Activated CD4-positive, alpha-beta T cell treated with anti-CD3 and anti-CD28 coated beads, Interleukin-2, amount 50 U/mL, for 4 hours (primary cell): ENCODE measurements at places on chromosomes 13 and 19.

- DNase-seq = no peak
Observed at GRCh38 chr19:15640294-15640903, at the start of gene CYP4F3. Gene CYP4F3 (plus strand): TSS chr19:15640897. CDS start chr19:15641416, 519 bp downstream.

- no peak for DNase-seq
Observed at GRCh38 chr13:30391956-30392680, 30.2 kb upstream of the UBE2L5 start.

DNA sequence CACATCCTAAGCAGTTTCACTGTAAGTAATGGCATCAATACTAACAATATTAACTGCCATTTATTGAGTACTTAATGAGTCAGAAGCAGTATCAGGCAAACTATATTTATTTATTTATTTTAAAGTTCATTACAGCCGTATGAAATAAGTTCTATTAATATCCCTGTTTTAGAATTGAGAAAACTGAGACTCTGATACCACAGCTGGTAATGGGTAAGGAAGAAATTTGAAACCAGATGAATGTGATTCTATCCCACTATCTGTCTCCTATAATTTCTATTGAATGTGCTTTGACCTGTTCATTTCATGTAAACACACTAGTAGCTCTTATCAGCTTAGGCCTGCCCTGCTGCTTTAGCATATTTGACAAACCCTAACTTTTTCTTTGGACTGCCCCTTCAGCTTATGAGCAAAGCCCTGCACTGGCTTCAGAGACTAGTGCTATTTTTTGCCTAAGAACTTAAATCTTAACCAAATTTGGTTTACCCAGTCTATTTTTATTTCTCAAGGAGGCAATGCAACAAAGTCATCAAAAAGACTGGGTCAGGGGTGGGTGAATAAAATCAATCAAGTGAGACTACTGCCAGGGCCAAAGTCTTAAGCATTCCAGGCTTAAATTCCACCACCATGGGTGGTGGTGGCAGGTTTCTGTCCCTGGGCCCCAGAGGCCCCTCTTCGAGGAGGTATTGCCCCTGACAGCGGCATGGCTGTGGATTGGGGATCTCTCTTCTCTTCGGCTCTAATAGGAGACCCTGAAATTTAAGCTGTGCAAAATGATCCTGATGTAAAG, 143.4 kb downstream of the DLEU7 start:
- DNase-seq = no peak

- peak; percentile 32 for DNase-seq
Observed at GRCh38 chr13:75312884-75313520, 169.0 kb downstream of the TBC1D4 start.

DNA sequence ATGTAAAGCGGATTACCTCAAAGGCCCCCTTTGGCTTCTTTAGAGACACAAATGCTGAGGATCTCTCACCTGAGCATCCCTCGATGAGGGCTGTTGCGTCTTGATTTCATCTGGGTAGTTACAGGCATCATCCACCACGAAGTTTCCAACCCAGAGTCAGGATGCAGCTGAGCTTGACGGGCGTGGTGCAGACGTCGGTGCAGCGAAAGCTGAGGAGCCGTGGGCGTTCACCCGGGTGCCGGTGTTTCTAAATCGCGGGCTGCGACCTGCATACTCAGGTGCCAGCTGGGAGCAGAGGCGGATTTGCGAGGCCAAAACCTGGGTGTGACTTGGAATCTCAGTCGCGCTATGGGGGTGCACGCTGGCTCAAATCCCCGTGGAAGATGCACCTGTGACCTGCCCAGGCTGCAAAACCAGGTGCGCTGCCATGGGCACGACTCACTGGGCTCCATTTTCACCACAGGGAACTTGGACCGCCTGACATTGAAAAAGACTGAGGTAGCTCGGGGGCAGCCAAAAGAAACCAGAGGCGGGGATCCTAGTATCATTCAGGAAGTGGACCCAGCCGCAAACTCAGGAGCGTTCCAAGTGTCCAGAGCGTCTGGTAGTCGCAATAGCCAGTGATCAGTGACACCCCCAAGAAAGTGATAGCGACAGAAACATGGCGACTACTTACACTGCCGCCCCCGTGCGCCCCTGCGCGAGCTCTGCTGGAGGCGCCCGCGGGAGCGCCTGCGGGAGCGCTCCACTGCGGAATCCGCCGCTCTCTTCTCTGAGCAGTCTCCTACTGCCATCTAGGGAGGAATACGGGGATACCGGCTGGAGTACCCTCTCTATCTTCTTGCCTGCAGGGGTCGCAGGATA, 36.4 kb upstream of the IGFL4 start:
- DNase-seq = peak; percentile 6

- no peak for DNase-seq
Observed at GRCh38 chr13:109728791-109729731, 57.3 kb downstream of the IRS2 start.

DNA sequence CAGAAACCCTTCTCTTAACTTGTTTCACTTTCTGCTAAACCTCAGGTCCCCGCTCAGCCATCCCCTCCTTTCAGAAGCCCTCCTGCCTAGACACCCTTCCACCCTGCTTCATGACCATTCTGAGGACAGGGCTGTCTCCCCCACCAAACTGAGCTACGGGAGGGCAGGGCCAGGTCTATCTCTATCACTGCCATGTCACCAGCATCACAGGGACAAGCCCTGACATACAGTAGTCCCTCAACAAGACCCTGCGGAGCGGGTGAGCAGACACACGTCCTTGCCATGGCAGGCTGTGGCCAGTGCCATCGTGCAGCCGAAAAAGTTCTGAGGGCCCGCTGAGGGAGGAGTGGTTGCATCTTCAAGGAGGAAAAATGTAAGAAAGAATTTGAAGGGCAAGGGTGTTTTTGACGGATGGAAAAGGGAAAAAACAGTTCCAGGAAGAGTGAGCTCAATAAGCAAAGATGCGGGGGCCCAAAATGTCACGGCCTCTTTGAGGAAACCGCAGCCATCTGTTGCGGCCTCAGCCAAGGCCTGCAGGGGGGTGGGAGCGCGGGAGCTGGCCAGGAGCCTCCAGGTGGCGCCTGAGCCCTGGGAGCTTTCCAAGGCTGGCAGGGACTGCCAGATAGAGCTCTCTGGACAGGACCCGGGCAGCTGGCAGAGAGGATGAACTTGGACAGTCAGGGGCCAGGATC, 8.1 kb downstream of the PTGIR start:
- DNase-seq = peak; percentile 57

- no peak for DNase-seq
Observed at GRCh38 chr19:35841961-35842595, 10.2 kb downstream of the NPHS1 start.

- no peak for DNase-seq
Observed at GRCh38 chr13:82216165-82216564, 1666.1 kb downstream of the SLITRK1 start.

GRCh38 chr13:89115307-89115706, 1444.1 kb downstream of the SLITRK5 start:
- no peak for DNase-seq

- no peak for DNase-seq
Observed at GRCh38 chr13:33931397-33932311, 113.7 kb downstream of the RFC3 start.

- peak; percentile 66 for DNase-seq
Observed at GRCh38 chr19:40398417-40399131, 8.6 kb upstream of the HIPK4 start.

DNA sequence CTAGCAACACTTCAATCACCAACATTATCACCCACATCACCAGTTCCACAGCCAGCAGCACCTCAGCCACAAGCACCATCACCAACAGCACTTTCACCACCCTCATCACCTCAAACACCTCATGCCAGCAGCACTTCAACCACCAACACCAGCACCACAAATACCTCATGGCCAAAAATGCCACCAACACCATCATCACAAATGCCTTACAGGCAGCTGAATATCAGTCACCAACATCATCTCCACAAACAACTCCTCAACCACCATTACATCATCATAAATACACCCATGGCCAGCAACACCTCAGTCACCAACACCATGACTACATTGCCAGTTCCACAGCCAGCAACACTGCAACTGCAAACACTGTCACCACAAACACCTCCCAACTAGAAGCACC, 10.4 kb downstream of the FCER2 start:
- no peak for DNase-seq

DNA sequence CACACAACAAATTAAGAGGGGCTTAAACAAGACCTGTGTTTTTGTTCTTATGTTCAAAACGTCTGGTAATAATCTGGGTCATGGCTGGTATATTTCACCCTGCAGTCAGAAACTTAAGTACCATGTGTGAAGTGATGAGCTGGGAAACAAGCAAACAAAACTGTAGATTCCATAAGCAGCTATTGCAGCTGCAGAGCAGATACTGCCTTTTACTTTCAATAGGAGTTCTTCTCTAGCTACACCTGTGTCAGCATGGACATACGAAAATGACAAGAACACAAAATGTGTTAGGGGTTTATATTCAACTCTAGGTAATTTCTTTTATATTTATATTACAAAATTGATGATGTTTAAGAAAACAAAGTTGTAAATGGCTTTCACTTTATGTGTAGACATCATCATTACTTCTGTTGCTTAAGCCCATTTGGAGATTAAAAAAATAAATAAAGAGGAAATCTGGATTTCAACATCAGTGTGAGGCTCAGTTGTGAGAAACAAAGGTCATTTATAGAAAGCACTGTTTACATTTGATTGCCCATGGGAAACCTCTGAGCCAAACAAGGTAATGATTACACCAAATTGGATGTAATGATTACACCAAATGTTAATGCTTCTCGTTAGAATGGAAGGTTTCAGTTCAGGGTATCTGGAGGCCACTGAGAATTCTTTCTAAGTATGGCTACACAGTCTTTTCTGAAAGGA, 451.0 kb upstream of the SLC10A2 start:
- no peak for DNase-seq
